ENCODE measurements at places on chromosomes 11 and 22.

DNA sequence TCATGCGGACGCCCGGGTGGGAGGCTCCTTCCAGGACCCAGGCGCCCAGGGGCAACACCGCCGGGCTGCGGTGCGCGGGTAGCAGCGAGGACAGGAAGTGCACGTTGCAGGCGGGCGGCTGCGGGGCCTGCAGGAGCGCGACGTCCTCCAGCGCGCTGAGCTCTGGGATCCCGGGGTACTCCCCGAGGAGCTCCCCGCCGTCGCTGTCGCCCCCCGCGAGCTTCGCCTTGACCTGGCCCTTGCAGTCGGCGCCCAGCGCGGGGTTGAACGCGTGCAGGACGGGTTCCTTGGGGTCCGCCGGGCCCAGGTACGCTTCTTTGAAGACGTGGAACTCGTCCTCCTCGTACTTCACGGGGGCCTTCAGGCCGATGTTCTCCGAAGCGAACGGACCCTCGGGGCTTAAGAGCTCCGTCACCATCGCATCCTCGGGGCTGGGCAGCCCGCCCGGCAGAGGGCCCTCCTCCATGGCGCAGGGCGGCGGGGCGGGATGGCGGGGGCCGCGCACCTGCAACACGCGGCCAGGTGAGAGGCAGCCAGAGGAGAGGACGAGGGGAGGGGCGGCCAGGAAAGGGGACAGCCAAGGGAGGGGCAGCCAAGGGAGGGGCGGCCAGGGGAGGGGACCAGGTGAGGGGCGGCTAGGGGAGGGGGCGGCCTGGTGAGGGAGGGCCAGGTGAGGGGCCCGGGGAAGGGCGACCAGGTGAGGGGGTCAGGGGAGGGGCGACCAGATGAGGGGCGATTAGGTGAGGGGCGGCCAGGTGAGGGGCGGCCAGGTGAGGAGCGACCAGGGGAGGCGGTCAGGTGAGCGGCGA, 921 bp downstream of the TESMIN start:
- no peak for DNase-seq

GRCh38 chr22:17074648-17075002, 10.2 kb upstream of the IL17RA start:
- DNase-seq: no peak

DNA sequence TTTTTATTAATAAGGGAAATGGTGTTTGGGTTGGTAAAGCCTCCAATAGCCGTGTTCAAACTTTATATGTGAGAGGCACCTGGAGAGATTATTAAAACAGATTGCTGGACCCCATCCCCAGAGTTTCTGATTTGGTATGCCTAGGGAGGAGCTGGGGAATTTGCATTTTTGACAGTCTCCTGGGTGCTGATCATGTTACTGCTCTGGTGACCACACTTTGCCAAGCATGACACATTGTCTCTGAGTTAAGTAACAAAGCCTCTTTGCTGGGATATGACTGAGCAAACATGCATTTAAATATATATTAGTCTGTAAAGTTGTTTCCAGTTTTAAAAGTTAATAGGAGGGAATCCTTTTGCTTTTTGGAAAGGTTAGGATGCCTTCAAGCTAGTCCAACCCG, 140.4 kb downstream of the NAV2 start:
- DNase-seq: no peak

DNA sequence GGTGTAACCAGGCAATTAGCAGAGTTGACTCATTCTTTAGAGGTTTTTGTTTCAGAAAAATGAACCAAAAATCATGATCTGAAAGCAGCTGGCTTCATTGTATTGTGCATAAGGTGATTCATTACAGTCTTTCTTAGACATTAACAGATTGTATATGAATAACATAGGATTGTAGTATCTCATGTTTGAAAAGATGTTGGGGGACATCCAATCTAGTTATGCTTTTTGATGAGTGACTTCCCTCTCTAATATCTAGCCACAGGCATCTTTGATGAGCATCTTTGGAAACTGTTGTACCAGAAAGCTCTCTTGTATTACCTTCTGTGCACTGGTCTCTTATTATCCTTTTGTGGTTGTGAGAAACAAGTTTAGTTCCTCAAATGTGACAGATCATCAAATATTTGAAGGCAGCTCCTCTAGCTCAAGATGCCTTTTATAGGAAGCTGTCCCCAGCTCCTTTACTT, 8.3 kb downstream of the GRK3 start:
- no peak for DNase-seq

GRCh38 chr22:18057568-18058209, 20.1 kb upstream of the PEX26 start:
- DNase-seq: no peak

- DNase-seq: no peak
Observed at GRCh38 chr11:25890626-25891260, 441.2 kb upstream of the ANO3 start.

DNA sequence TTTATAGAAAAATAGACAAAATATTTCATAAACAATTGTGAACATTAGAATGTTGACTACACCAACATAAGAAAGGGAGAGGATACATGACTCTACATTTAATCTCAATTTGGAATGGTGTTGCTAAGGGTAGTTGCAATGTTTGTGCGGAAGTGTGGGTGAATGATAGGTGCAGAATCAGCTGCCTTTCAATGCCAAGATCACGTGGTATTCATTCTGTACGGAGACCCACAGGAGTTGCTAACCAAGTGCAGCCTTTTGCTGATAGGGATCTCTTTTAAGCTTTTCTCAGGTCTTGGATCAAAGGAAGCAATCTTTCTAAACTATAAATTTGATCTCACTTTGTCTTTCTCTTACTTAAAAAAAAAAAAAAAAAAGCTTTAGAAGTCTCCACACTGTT, 29.8 kb upstream of the CTSC start:
- no peak for DNase-seq

GRCh38 chr11:130645164-130645842, 196.9 kb downstream of the ADAMTS15 start:
- DNase-seq: no peak

DNA sequence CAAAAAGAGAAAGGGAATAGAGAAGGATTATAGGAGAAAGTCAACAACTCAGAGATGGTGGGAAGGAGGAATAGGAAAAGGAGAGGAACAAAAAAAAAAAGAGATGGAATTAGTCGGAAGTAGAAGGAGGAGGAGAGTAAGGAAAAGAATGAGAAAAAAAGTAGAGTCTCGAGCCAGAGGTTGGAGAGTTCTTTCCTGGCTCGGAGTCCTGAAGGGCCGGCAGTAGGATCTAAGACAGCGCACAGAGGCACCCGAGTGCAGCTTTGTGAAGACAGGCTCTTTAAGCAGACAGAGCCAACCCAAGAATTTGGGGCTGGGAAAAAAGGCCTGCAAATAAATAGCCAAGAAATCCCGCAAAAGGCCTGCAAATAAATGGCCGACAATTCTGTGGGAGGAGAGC, 170.4 kb upstream of the CCDC90B start:
- no peak for DNase-seq

DNA sequence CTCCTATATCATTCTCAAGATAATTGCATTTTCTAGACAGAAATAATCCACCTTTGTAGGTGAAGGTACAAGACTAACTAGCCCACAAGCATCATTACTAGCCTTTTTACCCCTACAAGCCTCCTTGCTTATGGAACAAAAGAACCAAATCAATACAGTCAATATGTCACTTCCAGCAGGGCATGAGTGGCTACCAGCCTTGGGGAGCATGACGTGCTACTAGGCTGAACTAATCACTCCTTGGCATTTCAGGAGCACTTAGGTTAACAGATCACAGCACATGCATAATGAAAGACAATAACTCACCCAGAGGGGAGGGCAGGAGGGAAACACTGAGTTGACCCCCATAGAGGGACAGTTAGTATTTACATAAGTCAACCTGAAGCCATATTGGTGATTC, 2.7 kb downstream of the DRD2 start:
- no peak for DNase-seq

- no peak for DNase-seq
Observed at GRCh38 chr22:40258017-40258416, 80.3 kb downstream of the TNRC6B start.

DNA sequence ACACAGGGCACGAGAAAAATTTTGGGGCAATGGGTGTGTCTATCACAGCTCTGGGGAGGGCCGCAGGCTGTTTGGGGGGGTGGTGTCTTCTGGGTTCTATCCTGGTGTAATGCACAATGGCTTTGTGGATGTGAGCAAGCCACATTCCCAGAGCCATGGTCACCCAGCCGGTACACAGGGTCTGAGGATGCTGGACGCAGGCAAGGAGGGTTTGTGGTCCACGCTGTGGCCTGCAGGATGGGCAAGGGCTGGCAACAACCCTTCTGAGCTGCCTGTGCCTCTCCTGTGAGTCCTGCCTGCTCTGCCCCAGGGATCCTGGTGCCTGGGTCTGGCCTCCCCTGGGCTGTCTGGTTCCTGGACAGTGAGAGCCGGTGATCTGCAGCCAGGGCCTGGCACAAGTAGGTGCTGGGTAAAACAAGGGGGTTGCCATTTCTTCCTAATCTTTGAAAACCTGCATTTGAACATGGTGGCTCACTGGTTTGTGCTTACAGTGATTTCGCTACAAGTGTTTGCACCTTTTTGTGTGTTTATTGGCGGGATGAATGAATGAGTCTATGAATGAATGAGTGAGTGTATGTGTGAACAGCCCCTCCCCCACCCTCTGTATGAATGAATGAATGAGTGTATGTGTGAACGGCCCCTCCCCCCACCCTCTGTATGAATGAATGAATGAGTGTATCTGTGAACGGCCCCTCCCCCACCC, 4.4 kb upstream of the MRPL23 start:
- no peak for DNase-seq

DNA sequence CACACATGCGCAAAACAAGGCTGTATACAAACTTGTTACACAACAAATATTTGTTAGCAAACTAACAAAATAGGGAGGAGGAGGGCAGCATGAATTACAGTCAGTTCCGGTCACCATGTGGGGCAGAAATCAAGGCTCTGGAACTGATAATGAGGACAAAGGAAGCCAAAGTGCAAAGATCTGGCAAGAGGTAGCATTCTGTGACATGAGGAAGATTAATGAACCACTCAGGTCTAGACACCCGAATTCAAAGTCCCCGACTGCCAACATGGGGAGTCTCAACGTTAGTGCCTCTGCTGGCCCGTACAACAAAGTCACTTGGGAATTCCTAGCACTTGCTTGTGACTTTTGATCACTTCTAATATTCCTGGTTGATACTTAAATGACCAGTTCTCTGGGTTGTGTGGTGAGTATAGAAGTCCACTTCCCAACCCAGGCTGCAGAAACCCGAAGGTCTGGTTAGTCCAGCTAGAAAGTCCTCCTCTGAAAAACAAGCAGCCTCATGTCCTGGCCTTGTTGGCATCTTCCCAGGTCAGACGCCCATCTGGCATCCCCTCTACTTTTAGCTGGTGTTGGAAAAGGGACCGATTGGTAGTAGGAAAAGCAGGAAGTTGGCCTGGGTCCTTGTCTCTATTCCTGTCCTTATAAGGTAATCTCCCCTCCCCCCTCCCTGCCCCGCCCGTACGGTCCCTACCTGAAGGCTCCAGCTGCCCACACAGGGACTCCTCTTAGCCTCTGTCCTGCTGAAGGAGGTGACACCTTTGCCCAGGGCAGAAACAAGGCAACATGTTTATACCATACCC, 1.6 kb downstream of the SUN2 start:
- no peak for DNase-seq

GRCh38 chr11:95542868-95543551, 246.6 kb downstream of the FAM76B start:
- no peak for DNase-seq

DNA sequence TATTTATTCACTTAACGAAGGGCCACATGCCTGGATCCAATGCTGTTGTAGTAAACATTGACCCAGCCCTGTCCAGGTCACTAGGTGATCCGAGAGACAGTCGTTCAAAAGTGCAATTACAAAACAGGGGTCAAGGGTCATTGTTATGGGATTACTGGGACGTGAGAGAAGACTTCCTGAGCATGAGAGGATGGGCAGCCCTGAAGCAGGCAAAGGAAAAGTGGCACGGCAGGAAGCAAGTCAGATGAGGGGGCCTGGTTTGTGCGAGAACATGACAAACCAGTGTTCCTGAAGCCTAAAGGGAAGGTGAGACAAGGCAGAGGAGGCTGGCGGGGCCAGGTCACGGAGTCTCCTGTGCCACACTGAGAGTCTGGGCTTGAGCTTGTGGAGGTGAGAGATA, 15.8 kb upstream of the MMP20 start:
- no peak for DNase-seq

DNA sequence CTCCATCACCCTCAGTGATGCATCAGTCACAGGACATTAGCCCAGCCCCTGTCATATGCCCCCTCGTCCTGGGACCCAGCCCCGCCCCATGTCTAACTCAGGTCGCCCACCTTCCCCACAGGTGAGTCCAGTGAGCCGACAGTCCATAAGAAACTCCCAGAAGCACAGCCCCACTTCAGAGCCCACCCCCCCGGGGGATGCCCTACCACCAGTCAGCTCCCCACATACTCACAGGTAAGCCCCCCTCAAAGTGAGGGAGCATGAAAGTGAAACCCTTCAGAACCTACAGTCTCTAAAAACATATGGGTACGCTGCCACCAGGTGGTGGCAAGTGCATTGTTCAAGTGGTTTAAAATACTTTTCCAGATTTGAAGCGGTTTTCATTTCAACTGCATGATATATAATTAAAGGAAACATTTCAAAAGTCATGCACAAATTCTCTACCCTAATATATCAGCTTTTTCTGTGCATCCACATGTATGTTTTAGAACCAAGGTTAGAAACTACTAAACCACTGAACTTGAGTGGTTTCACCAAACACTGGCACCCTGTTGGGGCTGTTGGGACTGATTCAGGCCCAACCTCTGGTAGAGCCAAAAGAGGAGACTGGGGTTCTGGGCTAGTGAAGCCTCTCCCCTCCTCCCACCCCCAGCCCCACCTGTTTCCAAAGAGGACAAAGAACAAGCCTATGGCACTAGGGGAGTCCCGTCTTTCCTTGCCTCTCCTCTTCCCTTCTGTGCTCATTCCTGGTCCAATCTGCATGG, 17.3 kb downstream of the EPS8L2 start:
- DNase-seq: no peak

- DNase-seq: no peak
Observed at GRCh38 chr11:8071616-8072581, 9.1 kb upstream of the TUB start.

GRCh38 chr22:43560651-43561050, 148.8 kb downstream of the MPPED1 start:
- DNase-seq: no peak

DNA sequence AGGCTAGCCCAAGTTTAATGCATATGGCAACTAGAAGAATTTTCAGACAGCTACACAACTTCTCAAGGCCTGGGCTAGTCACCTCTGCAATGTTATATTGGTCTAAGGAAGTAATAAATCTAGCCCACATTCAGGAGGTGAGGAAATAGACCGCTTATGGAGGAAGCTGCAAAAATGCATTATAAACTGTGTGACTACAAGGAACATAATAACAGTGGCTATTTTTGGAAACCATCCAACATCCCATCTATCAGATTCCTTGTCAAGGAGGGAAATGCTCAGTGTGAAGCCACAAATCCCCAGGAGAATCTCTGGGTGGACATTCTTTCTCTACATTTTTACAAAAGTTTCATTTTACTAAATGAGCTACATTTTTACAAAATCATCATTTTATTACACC, 76.1 kb downstream of the BBOX1 start:
- no peak for DNase-seq

DNA sequence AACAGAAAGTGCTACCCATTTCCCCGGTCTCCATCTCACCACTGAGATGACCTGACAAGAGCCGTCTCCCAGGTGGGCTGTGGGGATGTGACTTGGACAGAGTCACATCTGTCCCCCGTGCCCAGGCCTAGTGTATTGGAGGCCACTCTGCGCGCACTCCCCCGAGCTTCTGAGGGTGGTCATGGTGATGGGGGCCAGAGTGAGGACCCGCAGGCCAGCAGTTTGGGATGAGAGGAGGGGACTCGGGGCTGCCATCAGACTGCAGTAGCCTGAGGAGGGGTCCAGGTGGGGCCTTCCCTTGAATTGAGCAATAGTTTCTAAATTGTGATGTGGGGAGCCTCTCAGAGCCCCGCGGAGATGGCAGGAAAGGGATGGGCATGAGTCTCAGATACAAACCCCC, 852.6 kb downstream of the TBC1D22A start:
- DNase-seq: no peak

All from NCI-H2081 treated with DMSO at 0.1 percent for 48 hours (cell line).